Left cardiac atrium (tissue), 4 donors: ENCODE measurements at places on chromosomes 7 and 10.

- no peak for DNase-seq
Observed at GRCh38 chr10:77037735-77038403, 599.7 kb downstream of the KCNMA1 start.

DNA sequence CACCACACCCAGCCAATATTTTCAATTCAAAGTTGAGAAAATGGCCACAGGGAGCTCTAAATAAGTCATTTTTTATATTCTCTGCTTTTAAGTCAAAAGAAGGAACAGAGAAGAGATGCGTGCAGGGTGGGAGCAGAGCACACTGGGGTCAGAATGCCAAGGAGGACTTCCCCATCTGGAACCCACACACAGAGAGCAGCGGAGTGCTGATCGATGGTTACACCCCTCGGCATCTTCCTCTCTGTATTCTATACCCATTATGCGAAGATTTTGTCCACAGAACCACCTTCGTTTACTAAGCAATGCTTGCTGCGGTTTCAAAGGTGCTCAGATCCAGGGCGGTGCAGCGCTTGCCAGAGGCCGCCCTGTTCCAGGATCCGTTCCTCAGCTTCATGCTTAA, 91.3 kb upstream of the RHEB start:
- DNase-seq, result no peak

- DNase-seq, result no peak
Observed at GRCh38 chr10:86345859-86346798, 20.5 kb downstream of the GRID1 start.

- peak; percentile 64 for DNase-seq
Observed at GRCh38 chr10:22345301-22346095, at the start of gene SPAG6. TSS of gene SPAG6 (plus strand) at chr10:22345496. CDS start at chr10:22345612, 116 bp downstream.

GRCh38 chr10:25725917-25726716, 207.9 kb upstream of the MYO3A start:
- DNase-seq, result no peak

GRCh38 chr7:20164425-20165145, 52.6 kb downstream of the MACC1 start:
- no peak for DNase-seq

DNA sequence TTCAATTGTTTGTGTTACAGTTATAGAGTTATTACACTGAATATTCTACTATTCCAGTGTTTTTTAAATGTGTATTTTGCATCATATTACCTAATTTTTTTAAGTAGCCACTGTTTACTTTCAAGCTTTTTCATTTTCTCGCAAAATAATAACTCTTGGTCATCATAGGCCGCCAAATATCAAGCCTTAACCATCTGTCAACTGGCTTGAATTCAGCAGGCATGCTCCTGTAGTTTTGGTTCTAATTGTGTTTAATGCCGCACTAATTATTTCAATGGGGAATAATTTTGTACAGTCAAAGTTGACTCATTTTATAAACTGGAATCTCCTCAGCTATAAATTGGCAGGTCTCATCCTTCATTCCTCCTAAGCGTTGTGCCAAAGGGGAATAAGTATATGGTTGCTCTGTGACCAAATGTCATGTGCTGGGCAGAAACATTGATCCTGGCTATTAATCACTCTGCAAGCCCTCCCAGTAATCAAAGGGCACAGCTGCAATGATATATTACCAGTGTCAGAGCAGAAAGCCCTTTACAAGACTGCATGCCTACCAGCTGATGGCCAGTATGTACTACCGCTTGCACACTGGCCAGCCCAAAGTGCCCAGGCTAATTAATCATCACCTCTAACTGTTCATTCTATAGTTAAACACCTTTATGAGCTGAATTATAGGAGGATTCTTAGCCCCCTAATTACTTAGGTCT, 74.8 kb downstream of the SKAP2 start:
- DNase-seq, result no peak

GRCh38 chr7:114372619-114373018, 42.0 kb upstream of the FOXP2 start:
- DNase-seq, result no peak

DNA sequence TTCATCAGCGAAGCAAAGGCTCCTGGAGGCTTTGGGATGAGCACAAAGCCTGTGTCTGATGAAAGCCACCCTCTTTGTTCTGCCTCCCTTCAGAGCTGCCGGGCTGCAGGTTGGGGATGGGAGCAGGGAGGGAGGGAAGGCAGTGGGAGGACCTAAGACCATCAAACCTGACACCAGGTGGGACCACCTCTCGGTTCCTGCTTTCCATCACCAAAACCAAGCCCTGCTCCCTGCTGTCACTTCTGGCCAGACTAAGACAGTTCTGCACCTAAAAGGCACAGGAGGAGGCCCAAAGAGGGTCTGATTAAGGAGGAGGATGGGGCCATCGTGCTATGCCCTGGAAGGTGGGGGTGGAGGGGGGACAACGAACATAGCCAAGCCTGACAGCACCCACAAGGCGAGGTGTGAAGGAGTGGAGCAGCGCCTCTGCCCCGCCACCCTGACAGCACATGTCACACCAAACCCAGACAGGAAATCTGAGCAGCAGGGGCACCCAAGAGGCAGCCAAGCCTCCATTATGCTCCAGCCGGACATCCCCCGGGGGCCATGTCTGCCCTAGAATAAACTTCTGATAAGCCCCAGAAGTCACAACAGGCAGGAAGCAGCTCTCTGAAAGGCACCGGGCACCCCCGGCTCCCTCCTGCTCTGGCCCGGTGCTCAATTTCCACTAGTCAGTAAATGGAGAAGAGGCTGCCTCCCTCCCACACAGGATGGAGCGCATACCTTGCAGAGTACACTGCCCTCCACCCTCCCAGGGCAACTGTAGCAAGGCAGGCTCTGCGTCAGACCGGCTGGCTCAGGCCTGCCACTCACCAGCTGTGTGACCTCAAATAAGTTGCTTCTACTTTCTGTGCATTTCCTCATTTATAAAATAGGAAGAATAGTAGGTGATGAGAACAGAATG, 48.9 kb downstream of the DLG5 start:
- peak; percentile 66 for DNase-seq

DNA sequence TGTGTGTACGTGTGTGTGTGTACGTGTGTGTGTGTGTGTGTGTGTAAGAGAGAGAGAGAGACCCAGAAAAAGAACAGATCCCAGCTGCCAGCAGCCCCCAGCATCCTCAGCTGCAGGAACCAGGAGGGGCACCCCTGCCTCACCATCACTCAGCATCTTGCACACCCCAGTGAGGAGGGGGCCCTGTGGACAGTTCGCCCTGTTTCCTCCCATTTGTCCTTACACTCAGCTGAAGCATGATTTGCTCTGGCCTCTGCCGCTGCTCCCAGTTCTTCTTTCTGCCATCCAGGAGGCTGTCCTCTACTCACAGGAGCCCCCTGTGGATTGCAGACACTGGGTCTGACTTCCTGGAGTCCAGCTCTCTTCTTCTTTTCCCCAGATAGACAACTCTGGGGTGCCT, 9.7 kb downstream of the GPR26 start:
- DNase-seq, result no peak

DNA sequence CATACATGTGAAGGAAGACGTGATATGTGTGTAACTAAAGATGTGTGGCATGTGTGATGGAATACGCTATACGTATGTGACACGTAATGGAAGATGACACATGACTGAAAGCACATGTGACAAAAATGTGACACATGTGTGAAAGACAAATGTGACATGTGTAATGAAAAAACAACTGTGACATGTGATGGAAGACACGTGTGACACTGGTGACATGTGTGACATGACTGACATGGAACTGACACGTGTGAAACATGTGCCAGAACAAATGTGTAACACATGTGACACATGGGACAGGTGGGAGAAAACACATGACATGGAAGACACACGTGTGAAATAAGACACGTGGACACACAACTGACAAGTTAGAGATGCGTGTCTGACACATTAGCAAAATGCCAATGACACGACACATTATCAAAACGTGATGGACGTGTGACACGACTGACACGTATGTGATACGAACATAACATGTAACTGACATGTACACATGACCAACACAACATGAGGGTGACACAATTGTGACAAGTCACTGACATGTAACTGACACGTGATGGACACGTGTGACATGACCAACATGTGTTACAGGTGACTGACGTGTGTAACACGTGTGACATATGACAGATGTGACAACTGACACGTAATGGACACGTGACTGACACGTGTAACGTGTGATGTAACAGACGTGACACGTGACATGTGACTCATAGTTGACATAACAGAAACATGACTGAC, 24.4 kb downstream of the CRPPA start:
- DNase-seq, result no peak

DNA sequence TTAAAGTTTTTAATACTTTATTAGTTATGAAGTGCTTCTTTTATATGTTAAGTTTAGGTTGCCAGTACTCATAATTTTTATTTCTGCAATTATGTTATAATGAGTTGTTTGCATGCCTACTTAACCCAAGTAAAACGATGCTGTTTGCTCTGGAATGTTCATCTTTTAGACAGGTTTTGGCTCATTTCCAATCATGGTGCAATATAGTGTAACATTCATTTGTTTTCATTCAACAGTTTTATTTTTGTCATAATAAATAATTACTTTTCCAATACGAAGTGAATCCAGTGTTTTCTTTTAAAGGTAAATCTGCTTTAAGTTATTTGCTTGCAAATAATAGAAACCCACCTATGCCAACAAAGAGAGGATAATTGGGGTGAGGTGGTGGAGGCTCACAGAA, 22.1 kb downstream of the ARL5B start:
- no peak for DNase-seq

DNA sequence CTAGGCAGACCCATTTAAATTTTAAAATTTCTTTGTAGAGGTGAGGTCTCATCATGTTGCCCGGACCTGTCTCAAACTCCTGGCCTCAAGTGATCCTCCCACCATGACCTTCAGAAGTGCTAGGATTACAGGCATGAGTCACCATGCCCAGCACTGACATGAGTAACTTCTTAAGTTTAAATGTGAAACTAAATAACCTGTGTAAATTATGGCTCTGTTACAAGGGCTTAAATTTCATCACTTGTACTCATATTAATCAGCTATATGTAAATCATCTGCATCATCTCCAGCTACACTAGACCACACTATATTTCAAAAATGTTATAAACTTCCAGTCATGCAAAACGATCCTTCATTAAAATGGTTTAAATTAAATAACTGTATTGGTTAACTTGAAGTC, 56.1 kb downstream of the ATAD1 start:
- no peak for DNase-seq

GRCh38 chr7:140883378-140883777, 41.4 kb downstream of the BRAF start:
- DNase-seq, result no peak

DNA sequence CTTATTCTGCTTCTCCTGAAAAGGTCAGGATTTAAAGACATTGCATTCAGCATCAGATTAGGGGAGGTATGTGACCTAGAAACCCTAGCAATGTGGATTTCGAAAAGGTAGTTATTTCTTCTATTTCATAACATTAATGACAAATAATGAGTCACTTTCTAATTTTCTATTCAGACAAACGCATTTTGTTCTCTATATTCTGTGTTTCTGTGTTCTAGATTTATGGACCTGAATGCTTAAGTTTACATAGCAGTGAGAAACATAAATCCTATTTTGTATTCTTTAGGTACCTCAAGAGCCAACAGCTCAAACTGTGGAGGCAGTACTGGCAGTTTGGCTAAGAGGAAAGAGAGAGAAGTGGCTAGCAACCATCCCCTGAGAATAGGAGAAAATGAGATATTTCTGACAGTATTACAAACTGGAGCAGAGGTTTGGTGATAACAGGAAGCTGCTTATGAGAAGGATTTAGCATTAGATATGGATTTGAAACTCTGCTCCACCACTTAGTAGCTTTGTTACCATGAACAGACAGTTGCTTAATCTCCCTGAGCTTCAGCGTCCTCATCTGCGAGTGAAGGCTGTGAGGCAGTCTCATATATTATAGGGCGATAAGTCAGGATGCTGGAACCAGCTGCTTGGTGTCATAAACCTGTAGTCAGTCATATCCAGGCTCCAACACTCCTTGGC, 28.2 kb downstream of the CDK14 start:
- DNase-seq, result no peak

DNA sequence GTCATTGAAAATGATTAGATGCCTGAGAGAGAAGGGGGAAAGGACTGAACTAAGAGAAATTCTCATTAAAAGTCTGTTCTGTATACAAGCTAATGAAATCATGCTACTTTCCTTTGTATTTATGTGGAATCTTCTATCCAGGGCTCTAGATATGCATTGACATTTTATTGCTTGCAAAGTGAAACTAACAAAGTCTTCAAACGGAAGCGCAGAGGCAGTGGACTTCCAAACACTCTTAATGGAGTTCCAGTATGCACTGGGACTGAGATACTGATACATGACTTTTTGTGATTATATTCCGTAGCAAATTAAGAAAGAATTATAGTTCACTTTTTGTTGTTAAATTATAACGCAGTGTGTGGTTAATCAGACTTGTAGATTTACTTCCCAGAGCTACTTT, 166.8 kb upstream of the TBX20 start:
- no peak for DNase-seq

- DNase-seq, result no peak
Observed at GRCh38 chr7:23863209-23863787, 153.3 kb downstream of the STK31 start.

DNA sequence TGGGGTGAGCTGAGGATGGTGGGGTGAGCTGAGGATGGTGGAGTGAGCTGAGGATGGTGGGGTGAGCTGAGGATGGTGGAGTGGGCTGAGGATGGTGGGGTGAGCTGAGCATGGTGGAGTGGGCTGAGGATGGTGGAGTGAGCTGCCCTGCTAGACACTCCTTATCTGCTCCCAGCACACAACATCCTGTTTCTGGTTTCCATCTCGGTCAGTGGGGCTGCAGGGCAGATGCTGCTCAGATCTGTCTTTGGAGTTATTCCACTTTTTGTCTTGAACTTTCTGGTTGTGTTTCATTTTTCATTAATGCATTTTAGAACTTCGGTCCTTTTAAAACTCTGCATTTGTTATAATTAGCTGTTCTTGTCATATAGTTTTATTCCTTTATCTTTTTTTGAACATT, 67.9 kb upstream of the ANTXRL start:
- DNase-seq, result no peak

- no peak for DNase-seq
Observed at GRCh38 chr7:14394786-14395185, 405.3 kb upstream of the ETV1 start.

DNA sequence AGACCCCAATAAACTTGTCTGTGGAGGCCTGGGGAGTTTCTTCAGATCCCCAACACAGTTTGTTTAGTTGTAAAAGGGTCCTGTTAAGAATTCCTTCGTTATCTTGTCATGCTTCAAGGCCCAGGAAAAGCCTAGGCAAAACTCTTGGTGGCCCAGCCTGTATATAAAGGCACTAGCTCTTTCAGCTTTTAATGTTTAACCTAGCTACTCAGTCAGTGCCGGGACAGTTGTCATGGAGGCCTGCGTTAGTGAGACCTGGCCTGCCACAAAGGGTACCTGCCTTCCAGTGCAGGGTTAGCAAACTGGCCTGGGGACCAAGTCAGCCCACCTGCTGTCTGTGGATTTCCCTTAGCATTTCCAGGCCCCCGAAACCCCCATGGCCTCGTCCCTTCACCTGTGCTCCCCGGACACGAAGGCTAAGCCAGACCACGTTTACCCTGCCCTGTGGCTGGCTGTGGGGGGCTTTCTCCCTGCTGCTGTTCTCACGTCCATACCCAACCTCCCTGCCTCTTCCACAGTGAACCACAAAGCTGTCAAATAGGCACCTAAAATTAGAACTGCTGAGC, 96.9 kb upstream of the PPP2R2D start:
- no peak for DNase-seq

GRCh38 chr10:123402656-123403055, 248.5 kb downstream of the BUB3 start:
- no peak for DNase-seq
